ENCODE measurements at places on chromosomes 6 and 20.

DNA sequence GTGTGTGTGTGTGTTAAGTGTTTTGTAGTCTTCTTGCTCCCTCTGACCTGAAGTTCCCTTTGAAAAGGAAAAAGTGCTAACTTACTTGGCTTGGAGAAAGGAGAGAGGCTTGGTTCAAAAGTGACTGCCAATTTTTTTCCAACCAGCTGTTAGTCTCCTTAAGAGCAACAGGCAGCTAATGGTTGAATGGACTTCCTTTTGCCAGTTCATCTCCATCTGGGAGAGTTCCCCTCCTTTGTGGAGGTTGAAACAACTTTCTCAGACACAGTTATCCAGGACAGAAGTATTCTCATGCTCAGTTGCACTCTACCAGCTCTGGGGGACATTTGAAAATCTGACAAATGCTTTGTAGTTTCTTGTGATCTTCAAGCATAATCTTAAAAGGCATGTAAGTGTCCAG lies 4.5 kb downstream of the RIPOR2 start:
- no peak for DNase-seq

DNA sequence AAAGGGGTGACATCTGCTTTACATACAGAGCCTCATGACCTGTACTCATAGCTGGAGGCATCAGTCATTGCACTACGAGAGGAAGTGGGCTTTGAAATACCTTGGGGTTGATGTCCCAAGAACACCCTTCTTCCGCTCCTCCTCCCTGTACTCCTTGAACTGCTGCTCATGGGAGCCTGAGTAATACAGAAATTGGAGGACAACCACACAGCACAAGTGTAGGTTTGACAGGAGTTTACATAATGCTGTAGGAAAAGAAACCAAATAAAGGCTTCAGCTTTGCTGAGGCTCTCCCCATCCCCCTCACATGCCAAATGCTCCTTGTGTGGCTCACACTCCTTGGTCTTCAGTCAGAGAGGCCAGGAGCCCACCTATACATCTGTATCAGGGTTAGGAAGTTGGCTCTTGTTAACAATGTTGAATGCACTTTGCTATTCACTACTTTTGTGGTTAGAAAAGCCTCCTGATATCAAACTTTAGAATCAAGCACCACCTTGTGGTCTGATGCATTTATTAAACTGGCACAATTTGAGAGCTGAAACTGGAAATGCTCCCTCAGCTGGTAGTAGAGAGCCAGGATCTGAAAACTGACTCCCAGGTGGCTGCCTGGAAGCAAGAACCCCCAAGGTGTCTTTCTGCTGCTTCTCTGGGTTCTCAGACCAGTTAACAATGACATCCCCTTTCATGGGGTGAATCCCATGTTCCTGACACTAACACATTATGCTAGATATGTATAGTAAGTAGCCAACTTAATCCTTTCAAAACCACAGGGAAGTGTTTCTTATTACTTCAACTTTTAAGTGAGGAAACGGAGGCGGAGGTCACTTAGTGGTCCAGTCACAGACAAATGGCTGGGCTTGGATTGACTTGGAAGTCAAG lies 56.2 kb upstream of the EDN1 start:
- peak; percentile 75 for DNase-seq

- DNase-seq: peak; percentile 32
Observed at GRCh38 chr20:50381771-50382593, 128.2 kb upstream of the PTPN1 start.

- no peak for DNase-seq
Observed at GRCh38 chr6:20732896-20733295, 198.6 kb downstream of the CDKAL1 start.

GRCh38 chr6:89859744-89860143 lies 30.1 kb downstream of the CASP8AP2 start:
- no peak for DNase-seq

GRCh38 chr6:159739341-159739740 lies 12.0 kb downstream of the WTAP start:
- no peak for DNase-seq

DNA sequence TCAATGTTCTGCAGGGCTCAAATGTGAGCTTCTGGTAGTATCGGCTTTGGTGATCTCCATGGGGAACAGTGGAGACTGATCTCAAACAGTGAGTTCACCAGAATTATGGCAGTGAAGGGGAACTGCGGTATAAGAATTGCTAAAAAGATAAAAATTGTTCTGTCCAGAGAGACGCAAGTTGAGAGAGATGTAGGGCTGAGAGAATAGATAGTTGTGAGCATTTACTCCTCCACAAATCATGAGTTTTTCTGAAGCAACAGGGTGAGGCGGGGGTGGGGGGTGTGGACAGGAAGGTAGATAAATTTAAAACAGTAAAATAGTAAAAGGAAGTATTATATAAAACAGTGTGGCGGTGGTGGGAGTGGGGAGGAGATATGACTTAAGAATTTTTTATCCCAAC lies 98.6 kb upstream of the NEDD9 start:
- no peak for DNase-seq

GRCh38 chr20:24685736-24686135 lies 216.3 kb downstream of the SYNDIG1 start:
- DNase-seq: no peak

Measured in CD4-positive, alpha-beta T cell treated with Interleukin-21 for 1 hour (primary cell).